Chondrocyte (in vitro differentiated cells): ENCODE measurements at places on chromosomes 5 and 9. TPM values are rescaled to one million over a fixed set of nuclear protein-coding genes. Genes with fewer than 3 reads are reported as not detected.

DNA sequence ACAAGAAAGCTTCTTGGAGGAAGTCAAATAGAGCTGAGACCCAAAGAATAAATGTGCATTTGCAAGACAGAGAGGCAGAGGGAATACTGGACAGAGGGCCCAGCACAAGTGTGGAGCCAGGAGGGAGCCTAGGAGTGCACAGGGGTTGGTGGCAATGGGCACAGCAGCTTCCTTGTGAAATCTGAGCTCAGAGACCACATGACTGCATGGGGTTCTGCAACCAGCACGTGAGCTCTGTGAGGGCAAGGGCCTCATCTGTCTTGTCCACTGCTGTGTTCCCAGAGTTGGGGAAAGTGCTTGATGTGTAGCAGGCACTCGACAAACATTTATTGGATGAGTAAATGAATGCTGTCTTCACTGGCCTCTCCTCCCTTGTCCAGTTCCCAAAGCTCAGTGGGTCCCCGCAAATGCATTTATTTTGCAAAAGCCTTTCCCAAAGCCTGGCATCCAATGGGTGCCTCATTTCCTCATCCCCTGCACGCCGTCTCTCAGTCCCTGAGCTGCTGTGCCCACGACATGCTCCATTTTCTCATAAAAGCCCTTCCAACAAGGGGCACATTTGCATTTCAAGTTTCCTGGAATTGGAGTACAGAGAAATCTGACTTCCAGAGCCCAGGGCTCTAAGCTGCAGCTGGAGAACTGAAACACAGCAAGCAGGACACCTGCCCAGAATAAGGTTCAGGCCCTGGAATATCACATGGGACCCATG lies 58.5 kb downstream of the KCNIP1 start:
- no peak for DNase-seq

- DNase-seq = no peak
These were observed 5.4 kb downstream of the ROPN1L start for GRCh38 chr5:10447041-10447440.

WDR38 gene
- total RNA-seq = not detected in 3 replicates

DNA sequence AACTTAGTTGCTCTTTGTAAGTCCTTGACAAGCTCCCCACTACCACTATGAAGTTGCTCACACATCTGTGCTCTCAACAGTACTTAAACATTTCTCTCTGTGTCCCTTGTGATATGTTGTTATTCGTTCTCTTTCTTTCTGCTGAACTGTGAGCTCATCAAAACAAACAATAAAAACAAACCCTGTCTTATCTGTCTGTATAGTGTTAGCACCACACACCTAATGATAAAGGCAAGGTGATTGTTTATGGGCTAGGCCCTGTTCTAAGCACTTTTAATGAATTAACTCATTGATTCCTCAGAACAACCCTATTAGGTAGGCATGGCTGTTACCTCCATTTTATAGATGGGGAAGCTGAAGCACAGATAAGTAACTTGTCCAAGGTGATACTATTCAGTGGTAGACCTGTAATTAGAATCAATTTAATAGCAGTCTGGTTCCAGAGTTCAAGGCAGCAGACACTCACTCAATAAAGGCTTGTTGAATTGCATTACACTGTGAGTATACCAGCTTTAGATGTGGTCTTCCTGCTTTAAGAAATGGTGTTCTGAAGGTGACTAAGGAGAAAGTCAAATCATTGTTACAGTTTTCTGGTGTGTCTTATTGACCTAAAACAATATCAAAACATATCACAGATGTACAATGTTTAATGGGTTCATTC lies 153.6 kb upstream of the ELL2 start:
- no peak for DNase-seq

TAS2R1 gene
- total RNA-seq = 1.6 to 1.7 TPM in 2 of 3 replicates, not detected in the other

SPINK1 gene
- total RNA-seq = not detected in 3 replicates

DNA sequence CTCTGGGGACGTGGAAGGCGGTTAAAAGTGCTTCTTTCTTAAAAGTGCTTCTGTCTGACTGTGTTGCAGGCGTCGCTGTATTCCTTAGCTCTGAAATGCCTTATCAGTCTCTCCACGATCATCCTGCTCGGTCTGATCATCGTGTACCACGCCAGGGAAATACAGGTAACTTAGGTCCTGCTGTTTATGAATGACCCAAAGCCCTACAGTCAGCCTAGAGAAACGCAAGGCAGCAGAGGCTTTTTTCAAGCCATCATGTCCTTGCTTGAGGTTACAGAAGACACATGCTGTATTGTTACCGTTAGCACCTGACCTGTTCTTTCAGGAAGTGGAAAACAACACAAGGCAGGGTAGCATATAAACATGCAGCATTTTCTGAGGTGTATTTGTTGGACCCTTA lies 2.0 kb downstream of the KCNN2 start:
- DNase-seq = no peak

DNA sequence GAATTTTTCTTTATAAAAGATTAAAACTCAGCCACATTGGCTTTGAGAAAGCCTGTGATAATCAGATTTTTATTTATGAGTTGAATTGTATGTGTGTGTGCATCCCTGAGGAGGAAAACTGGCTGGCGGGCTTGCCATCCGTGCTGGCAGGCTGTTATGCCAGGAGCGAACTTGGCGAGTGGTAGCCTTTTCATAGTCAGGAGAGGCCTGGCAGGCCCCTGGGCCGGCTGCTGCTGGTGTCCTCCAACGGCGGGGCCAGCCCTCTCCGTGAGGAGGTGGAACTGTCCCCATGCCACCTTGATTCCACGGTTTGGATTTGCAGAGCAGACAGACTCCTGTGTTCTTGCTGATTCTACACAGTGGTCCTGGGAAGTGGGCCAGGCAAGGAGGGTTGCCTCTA lies 43.3 kb downstream of the ZNF618 start:
- DNase-seq = no peak

PNPLA7 gene
- 3.6 to 4.2 TPM (median 4.1 TPM) in 3 replicates for total RNA-seq

- DNase-seq = no peak
These were observed 109.3 kb downstream of the ATPSCKMT start for GRCh38 chr5:10140195-10140973.

ESM1 gene
- not detected in 3 replicates for total RNA-seq
